ENCODE measurements at places on chromosomes 3 and 15.

GRCh38 chr3:172357850-172358754 is 90.2 kb downstream of the GHSR start:
- no peak for DNase-seq

DNA sequence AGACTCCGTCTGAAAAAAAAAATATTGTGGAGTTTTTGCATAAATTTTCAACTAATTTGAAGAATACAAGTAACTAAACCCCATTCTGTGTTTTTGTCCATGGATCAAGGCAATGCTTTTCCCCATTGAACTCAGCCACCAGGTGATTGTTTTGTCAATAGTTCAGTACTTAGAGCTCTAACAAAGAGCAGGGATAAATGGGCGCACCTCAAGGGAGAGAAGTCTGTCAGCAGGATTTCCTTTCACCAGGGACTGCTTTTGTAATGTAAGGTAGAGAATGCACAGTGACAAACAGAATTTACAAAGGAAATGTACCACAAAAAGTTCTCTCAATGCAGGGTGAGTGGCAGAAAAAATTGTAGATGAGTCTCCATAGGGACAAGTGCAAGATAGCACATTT is 10.8 kb upstream of the ATP13A5 start:
- no peak for DNase-seq

GRCh38 chr15:67175643-67176071 is 78.8 kb downstream of the AAGAB start:
- DNase-seq = no peak

DNA sequence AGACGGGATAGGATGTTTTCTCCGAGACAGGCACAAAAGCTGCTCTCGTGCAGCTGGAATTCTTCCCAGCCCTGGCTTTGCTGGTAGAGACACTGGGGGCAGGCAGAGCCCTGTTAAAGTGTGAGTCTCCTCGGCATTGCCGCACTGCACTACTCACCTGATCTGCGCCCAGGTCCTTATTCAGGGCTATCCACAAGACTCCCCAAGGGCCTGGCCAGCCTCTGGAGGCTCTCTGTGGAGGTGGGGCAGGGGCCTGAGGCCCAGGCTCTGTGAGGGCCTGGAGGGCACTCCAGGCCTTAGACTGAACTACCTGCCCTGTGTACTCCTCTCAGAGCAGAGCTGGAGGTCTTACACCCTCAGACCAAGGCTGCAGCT is 48.4 kb downstream of the KY start:
- no peak for DNase-seq

DNA sequence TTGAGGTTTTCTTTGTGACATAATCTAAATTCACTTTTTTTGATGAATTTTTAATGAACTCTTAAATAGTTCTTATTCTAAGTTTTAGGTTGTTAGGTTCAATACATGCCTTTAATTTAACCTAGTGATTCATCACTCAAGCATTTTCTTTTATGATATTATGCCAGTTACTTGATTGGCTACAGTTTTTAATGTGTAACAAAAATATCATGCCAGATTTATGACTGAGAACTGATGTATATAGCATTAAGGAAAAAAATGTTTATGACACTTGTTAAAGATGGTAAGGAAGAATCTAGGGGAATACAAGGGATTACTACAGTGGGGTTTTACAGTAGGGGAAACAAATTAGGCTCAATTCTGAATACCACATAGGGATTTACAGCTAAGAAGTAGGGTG is 103.1 kb downstream of the VGLL3 start:
- no peak for DNase-seq
